ENCODE measurements at places on chromosomes 6 and 20.

GRCh38 chr20:46388201-46388836, 18.1 kb downstream of the ELMO2 start:
- DNase-seq: no peak

DNA sequence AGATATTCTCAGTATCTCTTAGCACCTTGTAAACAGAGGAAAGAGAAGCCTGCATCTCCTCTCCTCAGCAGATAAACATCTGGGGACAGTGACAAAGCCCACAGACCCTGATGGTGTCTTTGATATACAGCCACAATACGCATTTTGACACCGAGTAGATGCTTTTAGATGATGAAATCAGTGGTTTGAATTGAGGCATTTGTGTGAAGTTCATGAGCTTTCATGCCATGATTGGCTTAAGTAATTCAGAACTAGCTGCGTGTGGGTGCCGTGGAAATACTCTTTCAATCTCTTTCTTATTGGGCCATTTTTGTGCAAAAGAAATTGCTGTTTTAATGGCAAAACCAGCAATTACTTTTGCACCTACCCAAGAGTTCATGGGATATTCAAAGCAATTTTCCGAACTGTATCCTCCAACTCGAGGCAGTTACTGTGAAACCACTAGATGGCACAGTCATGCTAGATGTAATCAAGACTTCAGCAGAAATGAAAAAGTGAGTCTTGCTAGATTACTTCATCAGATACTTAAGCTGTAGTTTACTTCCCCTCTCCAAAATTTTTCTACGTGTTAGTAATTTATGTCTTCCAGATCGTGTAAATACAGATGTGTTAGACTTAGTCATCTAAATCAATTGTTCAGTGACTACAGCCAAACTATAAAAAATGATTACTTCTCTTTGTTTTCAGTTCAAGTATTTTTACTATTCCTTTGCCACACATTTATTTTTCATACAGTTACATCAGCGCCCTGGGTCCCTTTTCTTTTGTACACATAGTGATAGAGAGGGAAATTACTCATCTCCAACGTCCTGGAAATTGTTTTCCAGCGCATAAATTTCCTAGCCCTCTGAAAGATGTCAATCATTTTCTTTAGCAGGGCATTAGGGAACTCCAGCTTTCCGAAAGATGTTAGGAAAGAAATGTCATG, 49.4 kb downstream of the IYD start:
- peak; percentile 91 for DNase-seq

DNA sequence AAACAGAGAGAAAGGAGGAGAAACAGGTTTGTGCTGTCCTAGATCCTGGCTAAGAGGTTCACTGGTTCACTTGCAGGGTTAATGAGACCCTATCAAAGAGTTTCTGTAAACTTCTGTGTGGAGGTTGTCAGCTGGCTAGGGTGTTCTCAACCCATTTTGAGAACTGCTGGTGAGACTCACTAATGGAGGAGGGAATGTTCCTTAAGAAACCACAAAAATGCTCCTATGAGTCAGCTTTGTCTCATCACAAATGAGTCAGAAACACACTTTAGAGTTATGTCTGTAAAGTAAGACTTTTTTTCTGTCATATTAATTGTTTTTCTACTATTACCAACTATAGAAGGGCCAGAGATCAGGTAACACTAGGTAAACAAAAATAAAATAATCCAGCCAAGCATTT, 884.4 kb downstream of the PHF3 start:
- DNase-seq: peak; percentile 37

- no peak for DNase-seq
Observed at GRCh38 chr20:36107881-36108280, 46.7 kb upstream of the EPB41L1 start.

- DNase-seq: no peak
Observed at GRCh38 chr20:3696745-3697587, 15.2 kb upstream of the ADAM33 start.

- no peak for DNase-seq
Observed at GRCh38 chr6:10659699-10660348, 34.6 kb downstream of the C6orf52 start.

DNA sequence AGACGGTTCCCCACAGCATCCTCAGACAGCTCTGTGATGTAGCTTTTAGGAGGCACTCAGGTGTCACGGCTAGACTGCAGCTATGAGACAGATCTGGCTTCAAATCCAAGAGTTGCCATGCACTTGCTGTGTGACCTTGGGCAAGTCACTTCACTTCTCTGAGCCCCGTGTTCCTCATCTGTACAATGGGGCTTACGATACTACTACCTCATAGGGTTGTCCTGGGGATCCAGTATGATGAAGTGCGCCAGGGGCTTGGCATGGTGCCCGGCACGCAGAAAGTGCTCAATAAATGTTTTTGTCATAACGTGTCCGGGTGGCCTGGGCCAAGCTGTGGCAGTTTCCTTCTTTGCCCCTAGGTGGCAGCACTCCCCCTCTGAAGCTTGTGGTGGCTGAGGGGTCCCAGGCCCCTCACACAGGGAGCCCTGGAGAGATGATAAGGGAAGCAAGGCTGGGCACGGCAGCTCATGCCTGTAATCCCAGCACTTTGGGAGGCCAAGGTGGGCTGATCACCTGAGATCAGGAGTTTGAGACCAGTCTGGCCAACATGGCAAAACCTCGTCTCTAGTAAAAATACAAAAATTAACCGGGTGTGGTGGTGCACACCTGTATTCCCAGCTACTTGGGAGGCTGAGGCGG, 19.1 kb upstream of the CHMP4B start:
- DNase-seq: no peak

DNA sequence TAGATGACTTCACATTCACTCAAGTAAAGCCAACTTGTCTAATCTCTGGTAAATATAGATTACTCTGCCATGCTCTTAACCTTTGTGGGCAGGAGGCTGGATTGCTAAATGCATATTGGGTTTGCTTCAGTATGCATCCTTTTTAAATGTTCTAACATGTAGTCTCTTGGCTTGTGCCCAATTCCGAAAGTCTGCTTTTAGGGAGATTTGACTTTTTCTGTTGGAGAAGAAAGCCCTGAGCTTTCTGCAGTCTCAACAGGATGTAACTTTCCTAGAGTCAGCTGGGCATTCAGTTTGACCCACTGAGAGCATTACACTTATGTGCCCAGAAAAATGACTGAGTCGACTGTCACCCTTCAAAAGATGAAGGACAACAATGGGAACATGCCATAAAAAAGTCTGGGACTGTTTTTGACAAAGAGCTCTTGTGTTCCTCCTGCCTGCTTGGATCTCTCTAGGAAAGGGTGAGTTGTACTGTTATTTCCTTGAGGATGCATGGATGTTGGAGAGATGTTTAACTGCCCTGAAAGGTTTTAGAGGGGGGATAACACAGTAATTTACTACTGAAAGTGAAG, 299.4 kb downstream of the ZFAND3 start:
- DNase-seq: no peak

DNA sequence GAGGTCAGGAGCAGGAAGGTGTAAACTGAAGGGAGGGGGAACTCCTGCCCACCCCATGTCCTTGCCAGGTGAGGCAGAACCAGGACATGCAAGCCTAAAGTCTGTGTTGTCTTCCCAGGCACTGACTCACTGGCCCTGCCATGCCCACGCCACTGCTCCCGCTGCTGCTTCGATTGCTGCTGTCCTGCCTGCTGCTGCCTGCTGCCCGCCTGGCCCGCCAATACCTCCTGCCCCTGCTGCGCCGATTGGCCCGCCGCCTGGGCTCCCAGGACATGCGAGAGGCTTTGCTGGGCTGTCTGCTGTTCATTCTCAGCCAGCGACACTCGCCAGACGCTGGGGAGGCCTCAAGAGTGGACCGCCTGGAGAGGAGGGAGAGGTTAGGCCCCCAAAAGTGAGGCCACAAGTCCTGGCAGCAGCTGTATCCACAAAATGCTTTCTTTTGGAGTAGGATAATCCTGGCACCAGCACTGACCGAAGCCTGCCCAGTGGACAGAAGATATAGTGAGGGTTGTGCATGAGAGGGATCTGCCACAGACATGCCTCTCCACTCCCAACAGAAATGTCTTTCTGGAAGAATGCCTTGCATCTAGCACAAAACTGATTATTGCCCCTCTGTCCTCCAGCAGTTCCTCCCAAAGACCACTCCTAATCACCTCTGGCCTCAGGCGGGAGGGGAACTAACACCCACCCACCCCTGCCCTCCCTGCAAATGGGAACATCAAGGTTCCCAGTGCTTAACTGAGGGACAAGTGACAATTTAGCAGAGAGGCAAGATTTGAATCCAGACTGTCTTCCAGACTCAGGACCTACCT, 812 bp downstream of the MYMX start:
- DNase-seq: no peak

GRCh38 chr6:17032988-17033634, 68.7 kb upstream of the STMND1 start:
- DNase-seq: peak; percentile 89

- DNase-seq: no peak
Observed at GRCh38 chr6:149405823-149406765, 6.0 kb downstream of the SUMO4 start.

DNA sequence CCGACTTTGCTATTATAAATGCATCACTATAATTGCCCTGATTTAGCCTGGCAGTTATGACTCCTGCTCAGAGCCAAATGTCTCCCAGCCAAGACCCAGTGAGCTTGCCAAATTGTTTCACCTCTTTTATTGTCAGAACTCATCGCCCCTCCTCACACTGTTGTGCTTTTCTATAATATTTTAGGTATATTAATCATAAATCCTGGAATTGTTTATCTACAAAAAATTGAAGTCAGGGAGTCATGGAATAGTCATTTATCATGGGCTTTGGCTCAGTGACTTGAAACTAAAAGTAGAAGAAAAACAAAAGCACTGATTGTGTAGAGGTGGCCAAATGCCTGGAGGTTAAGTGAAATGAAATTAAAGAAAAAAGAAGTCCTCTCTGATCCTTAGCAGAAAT, 85.6 kb downstream of the PFDN4 start:
- no peak for DNase-seq

GRCh38 chr6:133985970-133986369, 32.9 kb downstream of the TBPL1 start:
- DNase-seq: no peak

DNA sequence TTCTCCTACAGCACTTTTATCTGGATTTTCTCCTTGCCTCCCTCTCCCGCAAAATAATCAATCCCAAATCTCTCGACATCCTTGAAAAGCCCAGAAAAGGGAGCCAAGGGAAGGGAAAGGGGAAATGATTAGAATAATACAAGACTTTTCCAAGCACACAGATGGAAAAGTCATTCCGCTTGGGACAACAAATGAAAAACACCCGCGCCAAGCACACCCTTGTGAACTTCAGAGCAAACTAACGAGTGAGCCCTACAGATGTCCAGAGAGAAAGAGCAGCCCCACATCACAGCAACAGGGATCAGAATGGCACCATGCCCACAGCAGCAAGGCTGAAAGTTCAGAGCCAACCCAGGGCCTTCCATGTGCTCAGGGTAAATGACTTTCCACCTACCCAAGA, 49.6 kb downstream of the NINL start:
- DNase-seq: no peak

DNA sequence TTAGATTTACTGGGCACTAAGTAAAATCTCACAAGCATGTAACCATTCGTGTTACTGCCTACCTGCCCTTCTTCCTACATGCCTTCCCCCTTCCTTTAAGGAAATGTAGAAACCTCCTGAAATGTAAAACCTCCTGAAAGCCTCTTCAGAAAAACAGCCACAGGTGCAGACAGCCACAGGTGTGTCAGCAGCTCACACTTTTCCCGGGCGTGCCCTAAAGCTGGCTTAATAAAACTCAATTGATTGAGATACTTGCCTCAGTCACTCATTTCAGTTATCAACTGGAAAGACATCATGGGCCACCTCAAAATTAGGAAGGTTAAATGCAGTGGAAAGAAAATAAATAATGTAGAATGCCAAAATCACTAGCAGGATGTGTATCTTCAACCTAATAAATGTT, 23.1 kb upstream of the PBOV1 start:
- no peak for DNase-seq

- no peak for DNase-seq
Observed at GRCh38 chr20:38515631-38516030, 43.0 kb downstream of the RALGAPB start.

GRCh38 chr6:119739769-119740168, 390.2 kb upstream of the MAN1A1 start:
- DNase-seq: no peak

DNA sequence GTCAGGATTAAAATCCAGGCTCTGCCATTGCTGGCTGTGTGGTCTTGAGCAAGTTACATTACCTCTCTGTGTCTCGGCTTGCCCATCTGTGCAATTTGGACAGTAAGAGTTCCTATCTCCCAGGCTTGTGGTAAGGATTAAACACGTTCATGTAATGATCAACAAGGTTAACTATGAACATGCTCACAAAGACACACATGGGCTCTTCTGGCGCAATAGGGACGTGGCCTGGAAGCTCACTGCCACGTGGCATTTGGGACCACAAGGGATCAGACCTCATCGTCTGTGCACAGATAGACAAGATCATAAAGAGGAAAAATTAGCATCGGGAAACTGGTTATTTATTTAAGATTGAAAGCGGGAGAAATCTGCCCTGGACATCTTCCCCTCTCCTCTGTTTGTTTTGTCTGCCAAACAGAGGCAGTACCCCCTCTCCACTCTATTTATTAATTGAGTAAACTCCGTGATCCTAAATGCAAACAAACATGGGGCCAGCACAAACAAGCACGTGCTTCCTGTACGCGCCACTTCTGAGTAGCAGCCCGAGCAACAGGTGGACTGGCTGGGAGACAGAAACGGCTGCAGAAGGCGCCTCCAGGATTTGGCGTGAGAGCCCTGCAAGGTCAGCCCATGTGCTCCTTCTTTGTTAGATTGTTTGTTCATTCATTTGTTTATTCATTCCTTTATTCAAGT, 95.0 kb downstream of the CDH26 start:
- no peak for DNase-seq

DNA sequence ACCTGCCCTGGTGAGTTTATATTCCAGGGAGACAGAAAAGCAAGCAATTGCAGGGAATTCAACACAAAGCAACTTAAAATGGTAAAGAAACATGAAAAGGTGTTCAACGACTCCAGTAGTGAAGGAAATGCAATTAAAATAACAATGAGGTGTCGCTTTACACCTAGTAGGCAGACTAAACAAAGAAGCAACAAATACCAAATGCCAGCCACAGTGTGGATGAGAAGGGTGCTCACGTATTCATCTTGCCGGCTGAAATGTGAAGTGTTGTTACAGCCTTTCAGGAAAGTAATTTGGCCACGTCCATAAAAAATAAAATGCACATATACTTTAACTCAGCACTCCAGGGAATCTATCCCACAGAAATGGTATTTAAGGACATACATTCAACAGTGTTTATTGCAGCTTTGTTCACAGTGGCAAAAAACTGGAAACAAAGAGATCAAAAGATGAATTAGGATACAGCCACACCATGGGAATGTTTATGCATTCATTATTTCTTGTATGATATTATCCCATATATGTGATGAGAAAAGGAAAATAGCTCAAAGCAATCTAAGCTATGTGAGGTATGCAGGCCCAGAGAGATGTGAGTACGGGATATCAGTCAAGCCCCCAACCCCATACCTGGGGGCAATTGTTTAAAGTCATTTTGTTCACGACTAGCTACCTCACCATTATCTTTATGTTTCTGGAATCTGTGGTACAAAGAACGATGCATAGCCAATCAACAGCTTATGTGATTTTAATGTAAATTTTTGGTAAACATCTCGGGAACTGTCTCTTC, 266.0 kb upstream of the SOX4 start:
- no peak for DNase-seq

GRCh38 chr20:49291200-49291599, 13.3 kb upstream of the ZNFX1 start:
- DNase-seq: no peak

Data from HFF-Myc (cell line).